Stimulated activated CD8-positive, alpha-beta memory T cell treated with anti-CD3 and anti-CD28 coated beads, Interleukin-4, amount 100 ng/mL, for 4 hours (primary cell): ENCODE measurements at places on chromosomes 4 and X.

DNA sequence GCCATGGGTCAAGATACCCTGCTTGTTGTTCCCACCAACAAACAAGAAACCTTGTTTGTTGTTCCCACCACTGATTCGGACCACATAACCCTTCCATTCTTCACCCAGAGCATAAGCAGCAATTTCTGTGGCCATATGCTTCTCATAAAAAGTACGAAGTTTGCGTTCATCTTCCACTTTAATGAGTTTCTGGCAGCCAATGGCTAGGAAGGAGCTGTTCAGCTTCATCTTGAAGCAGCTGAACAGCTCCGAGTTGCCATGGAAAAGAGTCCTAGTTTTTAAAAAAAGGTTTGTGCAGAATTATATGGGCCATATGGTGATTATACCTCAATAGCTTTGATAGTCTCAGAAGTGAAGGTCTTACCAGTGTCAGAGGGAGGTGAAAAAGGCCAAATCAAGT, 65.3 kb downstream of the ENOPH1 start:
- no peak for DNase-seq

- no peak for DNase-seq
These were observed 179.4 kb upstream of the PACRGL start for GRCh38 chr4:20520901-20521300.

DNA sequence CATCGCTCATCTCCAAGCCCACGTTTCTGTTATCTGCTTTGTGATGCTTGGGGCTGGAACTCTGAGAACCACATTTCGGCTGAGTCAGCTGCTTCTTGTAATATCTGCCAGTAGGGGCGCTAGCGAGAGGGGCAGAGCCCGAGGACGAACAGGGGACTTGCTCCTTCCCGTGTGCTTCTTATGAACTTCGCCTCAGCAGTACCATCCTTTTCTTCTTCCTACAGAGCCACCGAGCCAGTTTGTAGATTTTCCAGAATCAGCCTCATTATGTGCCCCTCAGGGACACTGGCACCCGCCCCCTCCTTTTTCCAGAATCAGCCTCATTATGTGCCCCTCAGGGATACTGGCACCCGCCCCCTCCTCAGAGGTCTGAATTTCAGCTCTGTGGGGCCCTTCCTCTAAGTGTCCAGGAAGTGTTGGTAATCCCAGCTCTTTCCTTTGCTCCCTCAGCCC, 441.7 kb upstream of the RASGEF1B start:
- DNase-seq: no peak

DNA sequence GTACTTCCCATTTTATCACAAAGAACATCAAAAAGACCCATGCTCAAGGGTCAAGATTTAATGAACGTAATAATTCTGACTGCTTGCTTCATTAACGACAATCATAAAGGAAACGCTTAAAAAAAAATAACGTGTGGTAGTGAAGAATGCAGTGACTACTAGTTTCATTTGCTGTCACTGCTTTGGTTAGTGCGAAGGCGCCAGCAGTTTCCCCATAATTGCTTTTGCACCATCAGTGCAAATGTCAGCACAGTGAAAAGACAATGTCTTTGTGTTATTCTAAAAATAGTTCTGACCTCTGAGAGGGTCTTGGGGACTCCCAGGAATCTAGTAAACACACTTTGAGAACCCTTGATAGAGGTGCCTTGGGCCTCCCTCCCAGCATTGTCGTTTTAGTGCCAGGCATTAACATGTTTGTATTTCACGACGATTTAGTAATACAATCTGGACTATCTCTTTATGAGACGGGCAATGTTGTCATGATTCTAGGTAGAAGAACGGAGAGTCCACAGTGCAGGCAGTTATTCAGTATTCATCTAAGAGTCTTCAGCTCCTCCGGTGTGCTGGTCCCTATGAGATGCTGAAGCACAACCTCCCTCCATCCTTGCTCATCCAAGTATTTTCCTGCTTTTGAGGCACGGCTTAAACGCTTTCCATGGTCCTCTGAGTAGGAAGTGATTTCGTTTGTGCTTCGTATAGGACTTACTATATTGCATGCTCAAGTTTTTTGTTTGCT, 71.0 kb downstream of the AFF1 start:
- no peak for DNase-seq

DNA sequence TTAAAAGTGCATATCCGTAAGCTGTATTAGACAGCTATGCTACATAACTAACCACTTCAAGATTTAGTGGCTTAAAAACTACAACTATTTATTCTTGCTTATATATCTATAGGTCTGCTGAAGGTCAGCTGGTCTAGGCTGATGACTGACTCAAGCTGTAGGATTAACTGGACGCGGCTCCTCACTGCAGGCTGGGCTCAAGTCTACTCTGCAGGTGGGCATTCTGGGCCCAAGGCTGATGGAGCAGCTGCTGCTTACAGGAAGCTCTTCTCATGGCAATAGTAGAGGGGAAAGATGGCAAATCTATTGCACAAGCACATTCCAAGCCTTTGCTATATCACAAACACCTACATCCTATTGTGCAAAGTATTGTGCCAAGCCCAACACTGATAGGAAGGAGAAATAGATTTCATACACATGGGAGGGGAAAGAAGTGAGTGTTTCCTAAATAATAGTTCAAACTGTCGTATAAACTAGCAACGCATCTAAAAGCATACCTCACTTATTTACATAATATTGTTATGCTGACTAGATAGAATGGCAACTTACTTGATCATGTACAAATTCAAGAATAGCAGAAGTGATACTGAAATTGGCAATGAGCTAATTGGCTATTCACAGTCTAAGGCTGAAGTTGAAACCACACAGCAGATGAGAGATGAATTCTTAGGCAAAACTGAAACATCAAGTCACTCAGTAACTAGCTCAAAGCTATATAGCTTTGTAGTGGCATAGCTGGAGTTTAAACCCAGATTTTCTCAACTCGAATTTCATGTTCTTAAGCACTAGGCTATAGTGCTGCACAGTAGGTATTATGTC, 263.8 kb downstream of the NKX6-1 start:
- DNase-seq: no peak

DNA sequence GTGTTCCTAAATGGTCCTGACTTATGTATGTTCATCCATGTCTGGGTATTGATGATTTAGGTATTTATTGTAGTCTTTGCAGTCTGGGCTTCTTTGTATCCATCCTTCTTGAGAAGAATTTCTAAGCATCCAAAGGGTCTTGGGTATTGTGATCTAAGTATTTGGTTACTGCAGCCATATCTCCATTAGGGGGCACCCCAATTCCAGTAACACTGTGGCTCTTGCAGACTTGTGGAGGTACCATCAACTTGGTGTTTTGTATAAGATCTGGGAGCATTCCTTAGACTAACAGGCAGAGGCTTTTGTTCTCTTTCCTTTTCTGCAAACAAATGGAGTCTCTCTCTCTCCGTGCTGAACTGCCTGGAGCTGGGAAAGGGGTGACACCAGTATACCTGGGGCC, 113.7 kb upstream of the NEXMIF start:
- no peak for DNase-seq

DNA sequence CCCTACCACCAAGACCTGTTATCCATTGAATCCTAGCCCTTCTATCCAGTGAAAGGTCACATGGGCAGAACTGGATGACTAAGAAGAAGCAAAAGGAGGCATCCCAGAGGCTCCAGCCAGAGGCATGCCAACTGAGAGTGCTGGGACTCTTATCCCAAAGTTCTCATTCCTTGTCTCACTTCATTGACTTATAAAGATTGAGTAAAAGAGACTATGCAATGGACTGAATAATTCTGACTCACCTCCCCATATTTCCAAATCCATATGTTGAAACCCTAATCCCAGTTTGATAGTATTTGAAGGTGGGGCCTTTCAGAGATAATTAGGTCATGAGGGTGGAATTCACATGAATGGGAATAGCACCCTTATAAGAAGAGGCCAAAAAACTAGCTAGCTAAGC, 131.4 kb downstream of the COL25A1 start:
- no peak for DNase-seq
